DMS53 (cell line): ENCODE measurements at places on chromosomes 7 and 10.

- DNase-seq, result peak; percentile 96
Measured at GRCh38 chr10:22714479-22715289, at the start of gene PIP4K2A. Gene PIP4K2A (minus strand): TSS chr10:22714578. CDS start chr10:22714326, 252 bp downstream.

GRCh38 chr10:98943681-98944080 is 292.0 kb downstream of the HPSE2 start:
- no peak for DNase-seq

- no peak for DNase-seq
Measured at GRCh38 chr10:103983367-103983911, 16.5 kb downstream of the SLK start.

- DNase-seq, result no peak
Measured at GRCh38 chr10:100945754-100946153, 23.6 kb upstream of the SEMA4G start.

DNA sequence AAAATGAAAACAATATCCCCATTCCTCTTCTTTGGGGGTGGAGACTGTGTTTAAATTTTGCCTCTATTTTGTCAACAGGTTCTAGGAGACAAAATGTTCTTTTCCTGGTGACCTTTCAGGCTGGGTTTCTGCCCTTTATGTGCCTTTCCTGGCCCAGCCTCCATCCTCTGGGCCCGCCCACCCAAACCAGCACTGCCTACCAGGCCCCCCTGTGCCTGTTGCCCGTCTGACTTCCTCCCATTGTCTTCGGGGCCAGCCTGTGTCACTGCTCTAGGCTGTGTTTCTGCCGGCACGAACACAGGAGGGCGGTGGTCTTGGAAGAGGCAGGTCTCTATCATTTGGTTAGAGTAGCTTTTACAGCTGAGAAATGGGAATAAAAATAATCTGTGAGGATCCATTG is 13.9 kb downstream of the TSPAN14 start:
- DNase-seq, result no peak

DNA sequence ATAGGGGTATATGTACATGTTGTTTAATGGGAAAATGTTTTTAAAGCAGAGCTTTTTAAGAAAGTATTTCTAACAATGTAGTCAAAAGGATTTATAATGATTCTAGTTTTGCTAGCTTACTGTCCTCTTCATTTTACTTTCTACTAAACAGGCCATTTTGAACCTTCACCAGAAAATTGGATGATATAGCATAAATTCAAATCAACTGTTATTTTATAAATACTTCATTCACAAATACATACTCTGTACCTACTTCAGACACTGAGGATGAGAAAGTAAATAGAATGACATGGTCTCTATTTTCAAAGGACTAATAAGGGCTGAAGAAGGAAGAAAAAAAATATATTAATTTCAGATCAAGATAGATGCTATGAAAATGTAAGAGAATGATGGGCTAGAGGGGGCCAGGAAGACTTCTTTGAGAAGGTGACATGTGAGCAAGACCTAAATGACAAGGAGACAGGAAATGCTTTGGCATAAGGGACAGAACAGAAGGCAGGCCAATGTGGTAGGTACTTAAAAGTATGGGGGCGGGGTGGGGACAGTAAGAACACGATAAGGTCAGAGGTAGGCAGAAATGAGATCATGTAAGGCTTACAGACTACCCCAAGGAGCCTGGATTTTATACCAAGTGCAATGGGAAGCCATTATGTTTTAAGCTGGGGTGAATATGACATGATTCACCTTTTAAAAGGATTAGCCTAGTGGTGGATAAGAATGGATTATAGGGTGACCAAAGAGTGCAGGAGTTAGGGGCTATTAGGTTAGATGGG is 5.2 kb downstream of the NAMPT start:
- DNase-seq, result no peak

DNA sequence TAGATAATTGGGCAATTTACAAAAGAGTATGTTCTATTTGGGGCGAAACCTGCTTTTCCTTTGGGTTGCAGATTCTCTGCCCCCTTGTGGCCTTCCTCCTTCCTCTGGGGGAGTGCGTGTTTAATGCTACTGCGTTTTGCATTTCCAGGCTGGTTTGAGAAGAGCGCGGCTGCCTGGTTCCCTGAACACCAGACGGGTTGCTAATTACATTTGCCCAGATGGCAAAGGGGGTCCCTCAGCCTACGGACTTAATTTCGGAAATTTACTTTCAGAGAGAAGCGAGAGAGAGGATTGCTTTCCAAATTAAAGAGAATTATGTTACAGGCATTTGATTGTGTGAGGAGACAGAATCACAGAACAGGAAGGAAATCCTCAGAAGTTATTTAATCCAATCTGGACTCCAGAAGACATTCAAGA is 91.9 kb upstream of the JAZF1 start:
- peak; percentile 52 for DNase-seq

GRCh38 chr7:36570528-36571189 is 153.6 kb downstream of the AOAH start:
- no peak for DNase-seq

- no peak for DNase-seq
Measured at GRCh38 chr10:47095211-47095610, 184.0 kb downstream of the PTPN20 start.

DNA sequence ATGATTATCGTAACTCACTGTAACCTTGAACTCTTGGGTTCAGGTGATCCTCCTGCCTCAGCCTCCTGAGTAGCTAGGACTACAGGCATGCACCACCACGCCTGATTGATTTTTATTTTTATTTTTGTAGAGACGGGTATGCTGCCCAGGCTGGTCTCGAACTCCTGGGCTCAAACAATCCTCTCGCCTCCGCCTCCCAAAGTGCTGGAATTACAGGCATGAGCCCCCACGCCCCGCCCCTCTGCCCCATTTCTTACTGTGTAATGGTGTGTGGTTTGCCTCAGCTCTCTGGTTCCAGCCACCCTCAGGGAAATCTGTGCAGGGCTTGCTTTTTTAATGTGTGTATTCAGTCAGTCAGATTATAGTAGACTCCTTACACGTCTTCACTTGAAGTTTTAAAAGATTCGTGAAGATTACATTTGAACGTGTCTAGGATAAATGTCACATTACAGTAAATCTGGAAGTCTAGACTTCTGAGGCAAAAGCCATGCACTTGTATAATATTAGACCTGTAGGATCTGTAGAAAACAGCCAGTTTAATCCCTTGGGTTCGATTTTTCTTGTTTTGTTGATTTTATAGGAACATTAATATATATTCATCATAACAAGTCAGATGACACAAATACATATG is 276.2 kb downstream of the CAMK1D start:
- no peak for DNase-seq
